ENCODE measurements at places on chromosomes 5 and 9.

- H3K4me3 ChIP-seq, result no peak overlapping the region
- H3K27me3 ChIP-seq, result no peaks in the 10 kb centered on the region
- DNase-seq, result no peak
- H3K27ac ChIP-seq, result no peak overlapping the region
These were observed 8.7 kb upstream of the QRFP start for GRCh38 chr9:130905125-130905901.

DNA sequence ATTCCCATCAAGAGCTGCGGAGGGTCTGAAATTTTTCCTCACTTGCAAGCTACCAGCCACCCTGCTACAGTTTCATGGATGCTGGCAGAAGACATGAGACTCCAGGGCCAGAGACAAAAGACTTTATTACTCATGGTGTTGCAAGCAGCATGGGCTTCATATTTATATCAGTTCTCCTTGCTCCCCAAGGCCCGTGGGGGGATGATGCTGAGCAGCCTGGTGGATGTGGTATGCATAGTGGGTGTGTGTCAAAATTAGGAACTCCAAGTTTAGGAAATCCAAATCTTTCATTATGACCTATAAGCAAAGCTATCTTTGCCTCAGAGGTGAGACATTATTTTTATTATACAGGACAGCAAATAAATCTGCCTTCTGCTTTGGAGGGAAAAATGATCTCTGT is 105.7 kb upstream of the ALDH1B1 start:
- H3K4me1 ChIP-seq, result no peaks in the 10 kb centered on the region
- H3K36me3 ChIP-seq, result no peaks in the 10 kb centered on the region
- no peak overlapping the region for H3K4me3 ChIP-seq
- H3K27me3 ChIP-seq, result no peaks in the 10 kb centered on the region

DNA sequence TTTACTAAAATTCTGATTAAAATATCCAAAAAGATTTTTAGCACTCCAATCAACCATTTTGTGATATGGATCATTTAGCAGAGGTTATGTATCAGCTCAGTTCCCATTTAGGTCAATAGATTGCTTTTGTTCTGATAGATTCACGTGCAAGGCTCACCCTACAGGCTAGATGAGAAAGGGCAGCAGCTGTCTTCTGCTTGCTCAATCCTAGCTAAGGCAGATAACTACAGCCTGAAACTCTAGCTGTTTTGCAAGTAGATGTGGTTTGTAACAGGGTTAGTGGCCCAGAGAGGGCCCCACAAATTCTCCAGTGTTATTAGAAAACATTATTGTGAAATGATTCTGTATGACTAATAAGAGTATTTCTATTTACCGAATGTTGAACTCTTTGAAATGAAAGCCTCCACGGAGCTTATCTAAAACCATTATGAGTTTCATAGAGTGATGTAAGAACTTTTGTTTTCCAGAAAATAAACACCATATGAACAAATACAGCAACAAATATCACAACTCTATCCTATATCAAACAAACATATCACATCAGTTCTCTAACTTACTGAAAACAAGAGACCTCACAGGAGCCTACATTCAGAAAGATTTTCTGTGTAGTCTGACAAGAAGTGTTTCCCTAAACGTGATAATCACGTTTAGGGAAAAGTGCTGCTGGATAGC is 841.9 kb upstream of the ACO1 start:
- peak overlapping the region; percentile 39 for H3K27ac ChIP-seq
- peak; percentile 11 for DNase-seq
- no peaks in the 10 kb centered on the region for H3K36me3 ChIP-seq
- H3K4me3 ChIP-seq, result no peak overlapping the region
- H3K27me3 ChIP-seq, result no peaks in the 10 kb centered on the region

DNA sequence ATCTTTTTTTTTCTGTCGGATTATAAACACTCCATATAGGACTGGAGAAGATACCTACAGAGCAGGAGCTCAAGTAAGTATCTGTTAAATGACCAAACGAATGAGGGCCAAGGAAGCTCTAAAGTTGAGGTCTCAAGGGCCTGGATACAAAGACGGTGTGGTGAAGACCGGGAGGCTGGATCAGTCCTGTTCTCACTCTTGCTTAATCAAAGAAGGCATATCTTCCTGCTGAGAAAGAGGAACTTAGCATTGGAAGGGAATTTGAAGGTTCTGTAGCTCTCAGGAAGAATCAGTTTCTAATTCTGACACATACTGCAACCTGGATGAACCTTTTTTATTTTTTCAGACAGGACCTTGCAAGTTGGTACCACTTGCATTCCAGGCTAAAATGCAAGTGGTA is 28.3 kb upstream of the PAX5 start:
- no peak for DNase-seq
- H3K36me3 ChIP-seq, result no peaks in the 10 kb centered on the region
- H3K4me3 ChIP-seq, result no peak overlapping the region
- H3K27ac ChIP-seq, result no peak overlapping the region
- H3K4me1 ChIP-seq, result no peaks in the 10 kb centered on the region

DNA sequence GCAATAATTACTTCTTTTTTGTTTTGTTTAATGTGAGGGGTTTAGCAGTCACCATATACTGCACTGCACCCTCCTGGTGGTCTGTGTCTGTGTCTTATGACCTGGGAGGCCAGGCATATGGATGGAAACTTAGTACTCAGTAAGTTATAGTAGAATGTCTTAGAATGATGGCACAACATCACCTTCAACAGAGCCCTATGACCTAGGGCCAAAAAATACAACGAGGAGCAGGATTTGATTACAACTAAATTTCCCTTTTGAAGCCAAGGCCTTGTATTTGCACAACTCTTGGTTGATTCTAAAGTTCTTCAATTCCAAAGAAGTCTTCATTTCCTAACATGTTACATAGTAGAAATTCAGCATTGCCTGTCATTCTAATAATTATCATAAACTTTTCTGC is 422.1 kb upstream of the PIK3R1 start:
- H3K27me3 ChIP-seq, result no peaks in the 10 kb centered on the region
- H3K36me3 ChIP-seq, result no peaks in the 10 kb centered on the region
- no peak overlapping the region for H3K4me3 ChIP-seq
- no peak overlapping the region for H3K27ac ChIP-seq

DNA sequence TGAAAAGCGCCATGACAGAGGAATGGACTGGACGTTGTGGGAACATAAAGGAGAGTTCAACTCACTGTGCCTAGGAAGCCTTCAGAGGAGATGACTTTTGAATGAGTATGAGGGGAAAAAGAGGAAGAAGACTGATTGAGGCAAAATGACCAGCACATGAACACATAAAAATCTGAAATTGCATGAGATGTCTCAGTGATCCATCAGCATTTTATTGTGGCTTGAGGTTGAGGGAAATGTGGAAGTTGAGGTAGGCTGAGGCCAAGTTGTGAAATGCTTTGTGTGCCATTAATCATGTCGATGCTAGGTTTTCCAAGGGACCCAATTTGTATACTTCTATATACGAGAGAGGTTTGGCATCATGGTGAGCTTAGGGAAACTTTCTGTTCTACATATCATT is 140.9 kb upstream of the TLX3 start:
- no peak for DNase-seq
- H3K27ac ChIP-seq, result no peak overlapping the region
- H3K4me1 ChIP-seq, result no peaks in the 10 kb centered on the region
- H3K27me3 ChIP-seq, result peaks cover 3% of the 10 kb centered on the region

DNA sequence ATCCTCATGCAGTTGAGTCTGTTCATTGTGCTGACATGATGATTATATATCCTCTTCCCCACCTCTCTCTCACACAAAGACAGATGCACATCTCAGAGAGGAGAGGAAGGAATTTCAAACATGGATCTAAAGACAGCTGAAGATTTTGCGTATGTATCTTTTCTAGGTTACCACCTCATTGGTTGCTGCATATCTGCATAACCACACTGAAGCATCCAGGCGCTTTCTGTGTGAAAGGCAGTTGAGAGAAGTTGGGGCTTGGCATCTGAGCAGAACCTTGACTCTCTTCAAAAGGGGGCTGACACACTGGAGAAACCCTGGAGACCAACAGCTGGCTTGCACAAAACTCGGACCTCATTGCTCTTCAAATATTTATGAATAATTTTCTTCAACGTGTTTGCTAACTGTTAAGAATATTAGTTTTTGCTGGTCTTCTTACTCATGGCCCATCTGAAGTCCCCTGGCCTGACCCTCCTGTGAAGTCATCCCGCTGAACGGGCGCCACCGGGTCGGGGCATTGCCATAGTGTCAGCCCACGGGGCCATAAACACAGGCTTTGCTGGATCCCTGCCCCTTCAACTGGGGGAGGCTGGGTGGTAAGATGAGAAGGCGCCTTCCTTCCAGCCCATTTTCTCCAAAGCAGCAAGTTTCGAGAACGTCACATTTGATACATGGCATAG is 593.2 kb upstream of the CLINT1 start:
- no peaks in the 10 kb centered on the region for H3K36me3 ChIP-seq
- no peak overlapping the region for H3K4me3 ChIP-seq
- H3K27ac ChIP-seq, result no peak overlapping the region
- no peaks in the 10 kb centered on the region for H3K4me1 ChIP-seq
- no peaks in the 10 kb centered on the region for H3K27me3 ChIP-seq
- DNase-seq, result no peak

GRCh38 chr5:15604986-15605385 is 105.0 kb downstream of the FBXL7 start:
- no peaks in the 10 kb centered on the region for H3K36me3 ChIP-seq
- H3K4me1 ChIP-seq, result no peaks in the 10 kb centered on the region
- no peak overlapping the region for H3K4me3 ChIP-seq

DNA sequence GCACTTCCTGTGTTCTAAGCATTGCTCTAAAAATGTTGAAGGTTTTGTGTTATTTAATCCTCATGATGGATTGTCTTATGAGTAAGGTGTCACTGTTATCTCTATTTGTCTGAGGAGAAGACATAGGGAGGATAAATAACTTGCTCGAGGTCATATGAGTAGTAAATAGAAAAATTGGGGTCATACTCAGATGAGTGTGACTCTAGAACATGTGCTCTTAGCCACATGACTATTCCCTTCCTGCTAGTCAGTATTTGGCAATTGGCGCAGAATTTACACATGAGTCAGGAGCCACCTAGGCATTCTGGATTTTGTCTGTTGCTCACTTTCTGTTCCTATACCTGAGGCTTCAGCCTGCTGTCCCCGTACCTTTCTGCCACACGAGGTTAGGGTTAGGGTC is 234.6 kb upstream of the CD180 start:
- no peaks in the 10 kb centered on the region for H3K4me1 ChIP-seq
- H3K4me3 ChIP-seq, result no peak overlapping the region
- DNase-seq, result no peak
- H3K36me3 ChIP-seq, result no peaks in the 10 kb centered on the region

- no peaks in the 10 kb centered on the region for H3K4me1 ChIP-seq
- no peaks in the 10 kb centered on the region for H3K27me3 ChIP-seq
- no peak for DNase-seq
- no peak overlapping the region for H3K4me3 ChIP-seq
- no peak overlapping the region for H3K27ac ChIP-seq
These were observed 497.8 kb upstream of the SEMA6A start for GRCh38 chr5:117072439-117072838.

- peaks cover 29% of the 10 kb centered on the region for H3K36me3 ChIP-seq
- DNase-seq, result no peak
- H3K4me1 ChIP-seq, result peaks cover 8% of the 10 kb centered on the region
- no peak overlapping the region for H3K27ac ChIP-seq
- no peak overlapping the region for H3K4me3 ChIP-seq
- no peaks in the 10 kb centered on the region for H3K27me3 ChIP-seq
These were observed 51.9 kb downstream of the NEK6 start for GRCh38 chr9:124309667-124310084.

- H3K36me3 ChIP-seq, result no peaks in the 10 kb centered on the region
- H3K27ac ChIP-seq, result no peak overlapping the region
- H3K4me3 ChIP-seq, result no peak overlapping the region
- H3K27me3 ChIP-seq, result no peaks in the 10 kb centered on the region
- no peak for DNase-seq
These were observed 500.2 kb upstream of the CDH6 start for GRCh38 chr5:30693326-30693725.

DNA sequence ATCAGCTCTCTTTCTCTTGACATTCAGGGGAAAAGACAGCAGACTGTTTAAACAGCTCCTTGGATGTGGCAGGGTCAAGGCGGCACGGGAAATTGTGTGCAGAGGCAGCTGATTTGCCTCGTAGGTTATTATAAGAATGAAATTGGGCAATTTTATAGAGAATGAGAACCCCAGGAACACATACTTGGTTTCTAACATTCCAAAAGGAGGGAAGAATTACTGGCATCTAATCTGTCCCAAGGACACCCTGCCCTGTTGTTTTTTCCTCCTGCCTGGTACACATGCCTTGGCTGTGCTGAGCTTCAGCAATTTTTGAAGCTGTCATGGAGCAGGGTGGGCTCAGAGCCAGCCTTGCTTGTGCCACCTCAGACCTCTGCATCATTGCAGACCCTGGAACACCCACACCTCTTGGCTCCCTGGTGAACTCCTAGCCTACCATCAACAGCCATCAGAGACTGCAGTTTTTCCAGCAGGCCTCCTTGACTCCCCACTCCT is 143.6 kb downstream of the BOD1 start:
- DNase-seq, result no peak
- no peaks in the 10 kb centered on the region for H3K36me3 ChIP-seq
- H3K4me3 ChIP-seq, result no peak overlapping the region
- H3K27me3 ChIP-seq, result no peaks in the 10 kb centered on the region
- H3K4me1 ChIP-seq, result no peaks in the 10 kb centered on the region

GRCh38 chr5:180470966-180471582 is 23.1 kb upstream of the CNOT6 start:
- no peaks in the 10 kb centered on the region for H3K4me1 ChIP-seq
- peak; percentile 18 for DNase-seq
- no peak overlapping the region for H3K27ac ChIP-seq
- no peak overlapping the region for H3K4me3 ChIP-seq
